Right cardiac atrium (tissue), 5 donors: ENCODE measurements at places on chromosomes 2 and 18. TPM values are rescaled to one million over a fixed set of nuclear protein-coding genes. Genes with fewer than 3 reads are reported as not detected.

DNA sequence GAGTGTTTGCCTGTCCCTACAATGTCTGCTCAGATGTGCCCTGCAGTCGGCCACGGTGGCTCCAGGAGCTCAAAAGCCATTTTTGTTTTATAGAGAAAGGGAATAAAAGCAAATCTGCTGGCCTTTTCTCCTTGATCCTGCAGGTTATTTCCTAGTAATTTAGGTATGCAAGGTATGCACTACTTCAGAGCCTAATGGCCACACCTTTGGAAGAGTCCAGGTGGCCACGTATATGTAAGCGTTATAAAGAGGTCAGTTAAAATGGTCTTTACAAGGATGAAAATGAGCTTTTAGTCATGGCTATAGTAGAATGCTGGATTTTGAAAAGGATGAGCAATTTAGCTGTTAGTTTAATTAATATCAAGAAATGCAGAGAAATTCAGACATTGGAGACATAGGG, 81.7 kb downstream of the ARHGEF33 start:
- no peak for DNase-seq

DNA sequence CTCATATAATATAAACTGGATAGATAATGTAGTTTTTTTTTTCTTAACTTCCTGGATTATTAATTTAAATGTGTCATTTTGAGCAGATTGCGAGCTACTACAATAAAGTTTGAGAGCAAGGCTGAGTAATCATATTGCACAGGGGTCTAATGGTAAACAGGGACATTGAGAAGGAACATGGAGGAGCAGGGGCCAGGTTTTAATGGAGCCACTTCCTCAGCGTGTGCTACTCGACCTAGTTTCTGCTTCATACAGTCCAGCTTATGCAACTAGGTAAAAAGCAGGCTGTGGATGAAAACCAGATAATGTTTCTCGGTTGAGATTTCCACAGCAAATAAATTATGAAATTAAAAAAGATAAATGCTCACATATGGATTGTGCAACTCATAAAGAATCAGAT, 1915.7 kb upstream of the CELF4 start:
- no peak for DNase-seq

GRCh38 chr2:232894746-232895145, 24.7 kb downstream of the SNORC start:
- no peak for DNase-seq

GRCh38 chr2:173056705-173057364, 18.8 kb upstream of the MAP3K20 start:
- DNase-seq, result no peak

DNA sequence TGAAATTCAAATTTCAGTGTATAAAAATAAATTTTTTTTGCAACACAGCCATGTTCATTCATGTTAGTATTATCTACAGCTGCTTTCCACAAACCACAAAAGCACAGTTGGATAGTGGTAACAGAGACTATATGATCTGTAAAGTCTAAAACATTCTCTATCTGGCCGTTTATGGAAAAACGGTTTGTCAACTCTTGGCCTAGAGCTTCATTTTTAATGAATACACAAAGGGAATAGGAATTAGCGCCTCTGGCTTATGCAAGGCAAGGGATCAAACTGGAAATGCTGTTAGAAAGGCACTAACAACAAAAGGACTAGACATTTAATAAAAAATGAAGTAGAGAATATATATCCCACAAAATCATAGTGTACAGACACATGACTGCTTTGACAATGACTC, 211.9 kb downstream of the EXOC6B start:
- DNase-seq, result no peak

DNA sequence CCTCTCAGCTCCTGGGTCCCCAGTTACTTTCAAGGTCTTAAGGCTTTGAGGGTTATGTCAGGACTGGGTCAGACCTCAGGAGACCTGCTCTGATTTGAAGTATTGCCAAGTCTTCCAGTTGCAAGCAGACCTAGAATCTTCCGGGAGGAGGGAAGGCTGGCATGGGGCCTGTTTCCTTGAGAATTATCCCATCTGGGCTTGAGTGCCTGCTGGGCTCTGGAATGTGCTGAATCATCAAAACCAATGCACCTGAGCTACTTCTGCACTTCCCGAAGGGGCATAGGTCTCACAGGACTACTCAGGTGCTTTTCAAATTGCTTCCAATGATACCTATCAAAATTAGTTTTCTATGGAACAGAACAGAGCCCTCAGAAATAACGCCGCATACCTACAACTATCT, 327.3 kb downstream of the XIRP2 start:
- no peak for DNase-seq

DNA sequence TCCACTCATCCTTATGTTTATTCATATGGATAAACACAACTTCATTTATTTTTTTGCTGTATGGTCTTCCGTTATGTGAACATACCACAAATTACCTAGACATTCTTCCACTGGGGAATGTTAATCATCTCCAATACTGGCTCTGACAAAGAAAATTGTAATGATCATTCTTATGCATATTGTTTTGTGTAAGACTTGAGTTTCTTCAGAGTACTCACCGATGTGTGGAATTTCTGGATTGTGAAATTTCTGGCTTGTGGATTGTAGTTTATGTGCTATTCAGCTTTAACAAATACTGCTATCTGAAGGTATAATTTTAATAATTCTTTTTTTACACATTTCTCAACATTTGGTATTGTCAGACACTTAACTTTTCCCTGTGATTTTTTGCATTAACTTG, 212.2 kb upstream of the THUMPD2 start:
- DNase-seq, result no peak

The ABCG8 gene
- not detected for total RNA-seq

- DNase-seq, result no peak
Observed at GRCh38 chr2:73252238-73253027, 18.3 kb downstream of the CCT7 start.

- no peak for DNase-seq
Observed at GRCh38 chr2:21406386-21406785, 282.6 kb downstream of the TDRD15 start.

The RNPEPL1 gene
- total RNA-seq, result 40.4 TPM

The TRPM8 gene
- not detected for total RNA-seq

DNA sequence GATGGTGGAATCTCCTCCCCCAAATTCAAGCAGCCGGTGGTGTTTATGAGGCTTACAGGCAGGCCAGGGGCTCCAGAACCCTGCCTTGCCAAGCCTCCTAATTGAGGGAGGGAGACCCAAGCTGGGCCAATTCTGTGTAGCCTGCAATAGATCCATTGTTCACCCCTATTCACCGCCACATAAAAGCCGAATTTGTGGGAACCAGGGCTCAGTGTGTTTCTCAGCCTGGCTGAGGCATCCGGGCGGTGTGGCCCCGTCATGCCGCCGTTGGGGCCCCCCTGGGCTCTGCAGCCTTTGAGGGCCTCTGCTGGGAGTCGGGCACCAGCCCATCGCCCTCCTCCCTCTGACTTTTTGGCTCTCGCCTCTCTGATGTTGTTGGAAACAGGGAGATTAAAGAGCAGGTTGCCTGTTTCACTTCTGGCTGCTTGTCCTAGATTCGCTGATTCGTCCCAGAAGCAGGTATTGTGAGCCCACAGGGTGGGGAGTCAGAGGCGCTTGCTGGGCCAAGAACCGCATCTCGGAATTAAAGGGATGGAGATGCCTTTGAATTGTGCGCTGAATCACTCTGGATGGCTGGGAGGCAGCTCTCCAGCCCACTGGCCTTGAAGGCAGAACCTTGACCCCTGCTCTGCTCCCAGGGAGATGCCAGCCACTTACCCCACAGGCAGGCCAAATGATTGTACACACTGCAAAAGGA, 14.7 kb upstream of the OTOS start:
- no peak for DNase-seq

The STON1 gene
- total RNA-seq, result 8.8 TPM

The RGPD8 gene
- 9.7 TPM for total RNA-seq

- no peak for DNase-seq
Observed at GRCh38 chr2:108594982-108595464, 60.8 kb downstream of the LIMS1 start.

The SGPP2 gene
- 12.8 TPM for total RNA-seq

The ICOS gene
- total RNA-seq, result not detected

GRCh38 chr2:2850218-2850755, 519.2 kb upstream of the MYT1L start:
- DNase-seq, result no peak

The MOB4 gene
- total RNA-seq, result 39.3 TPM

- no peak for DNase-seq
Observed at GRCh38 chr2:191927319-191927867, 80.5 kb upstream of the CAVIN2 start.

GRCh38 chr18:63016270-63016669, 300.9 kb downstream of the PHLPP1 start:
- DNase-seq, result no peak

- no peak for DNase-seq
Observed at GRCh38 chr2:224966613-224967012, 75.7 kb downstream of the DOCK10 start.

- no peak for DNase-seq
Observed at GRCh38 chr2:33022989-33023727, 76.4 kb downstream of the LTBP1 start.

DNA sequence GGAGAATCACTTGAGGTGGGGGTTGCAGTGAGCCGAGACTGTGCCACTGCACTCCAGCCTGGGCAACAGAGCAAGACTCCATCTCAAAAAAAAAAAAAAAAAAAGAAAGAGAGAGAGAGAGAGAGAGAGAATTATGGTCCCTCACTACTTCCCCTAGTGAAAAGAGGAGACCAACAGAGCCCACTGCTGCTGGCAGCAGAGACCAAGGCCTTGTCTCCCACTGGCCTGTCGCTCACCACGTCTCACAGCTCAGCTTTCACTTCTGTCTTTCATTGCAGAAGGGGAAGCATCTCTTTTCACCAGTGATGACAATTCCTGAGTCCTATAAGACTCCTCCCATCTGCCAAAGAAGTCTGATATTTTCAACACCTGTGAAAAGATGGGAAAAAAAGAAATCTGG, 81.3 kb downstream of the CLHC1 start:
- peak; percentile 66 for DNase-seq

The MYO7B gene
- total RNA-seq, result 0.45 TPM

The WDPCP gene
- total RNA-seq, result 14.0 TPM

DNA sequence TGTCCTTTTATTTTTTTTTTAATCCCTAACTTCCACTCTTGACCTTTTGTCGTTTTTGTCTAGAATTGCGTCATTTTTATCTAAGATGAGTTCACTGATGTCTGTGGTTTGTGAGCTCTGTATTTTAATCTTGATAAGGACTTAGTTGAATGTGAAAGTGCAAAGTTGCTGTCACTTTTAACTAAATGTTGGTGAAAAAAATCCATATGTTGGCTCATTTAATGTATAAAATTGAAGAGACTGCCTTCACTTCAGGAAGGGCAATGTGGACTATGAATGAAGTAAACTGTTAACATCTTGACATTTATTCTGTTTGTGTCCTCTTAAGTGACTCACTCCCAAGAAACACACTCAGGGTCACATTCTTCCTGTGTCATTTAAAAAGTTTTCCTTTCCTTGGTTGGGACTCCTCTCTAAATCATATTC, 256.6 kb upstream of the RASGRP3 start:
- DNase-seq, result no peak

- DNase-seq, result peak; percentile 96
Observed at GRCh38 chr2:111897924-111898702, at the start of gene MERTK. Gene MERTK, plus strand, starts transcription at chr2:111898607. Its CDS starts 129 bp downstream, at chr2:111898736.

GRCh38 chr2:151410485-151410834, 758 bp downstream of the RIF1 start:
- DNase-seq, result no peak
